ENCODE measurements at places on chromosomes 12 and 14.

GRCh38 chr12:115088328-115088994, 404.5 kb upstream of the TBX3 start:
- no peak for DNase-seq

DNA sequence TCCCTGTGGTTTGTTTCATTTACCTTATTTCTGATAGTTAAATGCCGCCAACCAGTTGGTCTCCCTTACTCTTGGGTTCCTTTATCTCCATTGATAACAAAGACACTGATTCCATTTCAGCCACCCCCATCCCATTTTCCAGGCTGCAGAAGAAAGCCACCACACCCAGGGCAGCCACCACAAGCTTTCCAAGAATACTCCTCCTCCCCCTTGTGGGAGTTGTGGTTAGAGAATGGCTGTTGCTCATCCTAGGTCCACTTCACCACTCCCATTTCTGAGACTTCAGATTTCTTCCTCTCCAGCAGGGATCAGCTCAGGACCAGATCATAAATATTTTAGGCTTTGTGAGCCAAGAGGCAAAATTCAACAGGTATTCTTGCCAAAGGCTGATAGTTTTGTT, 73.9 kb downstream of the ANO4 start:
- DNase-seq = no peak

GRCh38 chr14:104998801-104999200, 13.2 kb downstream of the CLBA1 start:
- DNase-seq = no peak

GRCh38 chr14:50762001-50762930, 68.7 kb downstream of the NIN start:
- no peak for DNase-seq

DNA sequence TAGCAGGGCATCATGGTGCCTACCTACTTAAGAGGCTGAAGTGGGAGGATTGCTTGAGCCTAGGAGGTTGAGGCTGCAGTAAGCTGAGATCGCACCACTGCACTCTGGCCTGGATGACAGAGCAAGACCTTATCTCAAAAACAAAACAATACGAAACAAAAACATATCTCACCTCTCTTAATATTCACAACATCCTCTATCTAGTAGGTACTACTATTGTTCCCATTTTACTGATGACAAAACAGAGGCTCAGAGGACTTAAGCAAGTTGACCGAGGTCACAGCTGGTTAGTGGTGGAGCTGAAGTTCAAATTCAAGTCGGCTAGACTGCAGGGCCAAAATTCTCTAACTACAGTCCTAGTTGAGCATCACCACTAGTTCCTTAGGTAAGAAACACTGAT, 172.3 kb upstream of the EEA1 start:
- DNase-seq = no peak

DNA sequence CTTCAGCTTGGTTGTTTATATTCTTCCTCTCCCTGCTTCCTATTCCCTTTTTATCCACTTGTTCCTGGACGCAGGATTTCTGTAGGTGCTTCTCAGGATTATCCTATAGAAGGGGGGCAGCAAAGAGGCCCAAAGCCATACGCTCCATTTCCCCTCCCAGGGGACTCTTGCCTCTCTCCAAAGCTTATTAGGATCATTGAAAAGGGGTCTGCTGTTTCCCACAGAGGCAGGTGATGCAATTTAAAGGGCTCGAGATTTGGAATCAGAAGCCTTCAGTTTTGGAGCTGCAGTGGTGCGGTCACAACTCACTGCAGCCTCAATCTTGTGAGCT, 31.5 kb upstream of the SYNDIG1L start:
- no peak for DNase-seq

- no peak for DNase-seq
Measured at GRCh38 chr14:38080696-38081095, 127.0 kb upstream of the SSTR1 start.

DNA sequence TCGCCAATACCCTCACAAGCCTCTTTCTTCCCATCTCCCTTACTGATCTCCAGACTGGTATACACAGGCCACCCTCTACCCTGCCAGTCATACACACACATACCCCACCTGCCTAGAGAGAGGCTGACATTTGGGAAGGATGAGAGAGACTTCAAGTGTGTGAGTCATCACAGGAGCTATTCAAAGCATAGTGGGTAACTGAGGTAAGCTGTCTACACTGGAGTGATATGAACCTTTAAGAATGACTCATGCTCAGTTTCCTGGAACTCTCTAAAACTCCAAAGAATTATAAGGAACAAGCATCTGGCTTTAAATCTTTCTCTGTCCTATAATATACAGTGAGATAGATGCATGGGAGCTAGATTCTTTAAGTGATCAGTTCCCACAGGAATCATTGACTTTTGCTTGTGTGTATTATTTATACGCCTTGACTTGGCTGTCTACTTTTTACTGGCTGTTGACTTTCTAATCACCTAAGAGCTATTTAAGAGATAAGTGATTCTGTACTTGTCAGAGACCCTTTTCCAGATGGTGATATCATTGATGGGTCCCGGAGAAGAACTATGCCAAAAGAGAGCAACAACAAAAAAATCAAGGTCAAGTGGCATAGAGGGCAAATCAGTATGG, 5.8 kb downstream of the IGF1 start:
- no peak for DNase-seq

DNA sequence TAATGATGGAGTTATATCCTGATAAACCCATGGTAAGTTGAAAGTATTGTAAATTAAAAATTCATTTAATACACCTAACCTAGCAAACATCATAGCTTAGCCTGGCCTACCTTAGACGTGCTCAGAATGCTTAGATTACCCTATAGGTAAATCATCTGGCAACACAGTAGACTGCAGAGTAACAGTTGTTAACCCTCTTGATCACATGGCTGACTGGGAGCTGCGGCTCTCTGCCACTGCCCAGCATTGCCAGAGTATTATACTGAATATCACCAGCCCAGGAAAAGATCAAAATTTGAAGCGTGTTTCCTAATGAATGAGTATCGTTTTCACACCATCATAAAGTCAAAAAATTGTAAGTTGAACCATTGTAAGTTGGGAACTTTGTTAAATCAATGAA, 17.8 kb upstream of the TMPRSS12 start:
- no peak for DNase-seq

DNA sequence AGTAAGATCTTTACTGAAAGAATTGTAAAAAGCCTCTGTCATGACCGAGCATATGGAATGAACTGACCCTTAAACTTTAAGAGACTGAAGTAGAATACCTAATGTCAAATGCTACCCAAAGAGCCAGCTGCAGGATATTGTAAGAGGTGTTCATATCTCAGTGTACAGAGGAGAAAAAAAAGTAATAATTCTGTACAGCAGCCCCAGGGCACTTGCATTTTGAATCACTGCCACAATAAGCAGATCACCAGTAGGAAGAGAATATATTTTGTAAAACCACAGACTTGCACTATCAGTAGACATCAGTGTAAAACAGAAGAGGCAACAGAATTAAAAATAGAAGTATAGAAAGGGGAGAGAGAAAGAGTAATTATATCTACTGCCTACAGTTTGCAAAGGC, 162.6 kb downstream of the PPFIA2 start:
- no peak for DNase-seq

DNA sequence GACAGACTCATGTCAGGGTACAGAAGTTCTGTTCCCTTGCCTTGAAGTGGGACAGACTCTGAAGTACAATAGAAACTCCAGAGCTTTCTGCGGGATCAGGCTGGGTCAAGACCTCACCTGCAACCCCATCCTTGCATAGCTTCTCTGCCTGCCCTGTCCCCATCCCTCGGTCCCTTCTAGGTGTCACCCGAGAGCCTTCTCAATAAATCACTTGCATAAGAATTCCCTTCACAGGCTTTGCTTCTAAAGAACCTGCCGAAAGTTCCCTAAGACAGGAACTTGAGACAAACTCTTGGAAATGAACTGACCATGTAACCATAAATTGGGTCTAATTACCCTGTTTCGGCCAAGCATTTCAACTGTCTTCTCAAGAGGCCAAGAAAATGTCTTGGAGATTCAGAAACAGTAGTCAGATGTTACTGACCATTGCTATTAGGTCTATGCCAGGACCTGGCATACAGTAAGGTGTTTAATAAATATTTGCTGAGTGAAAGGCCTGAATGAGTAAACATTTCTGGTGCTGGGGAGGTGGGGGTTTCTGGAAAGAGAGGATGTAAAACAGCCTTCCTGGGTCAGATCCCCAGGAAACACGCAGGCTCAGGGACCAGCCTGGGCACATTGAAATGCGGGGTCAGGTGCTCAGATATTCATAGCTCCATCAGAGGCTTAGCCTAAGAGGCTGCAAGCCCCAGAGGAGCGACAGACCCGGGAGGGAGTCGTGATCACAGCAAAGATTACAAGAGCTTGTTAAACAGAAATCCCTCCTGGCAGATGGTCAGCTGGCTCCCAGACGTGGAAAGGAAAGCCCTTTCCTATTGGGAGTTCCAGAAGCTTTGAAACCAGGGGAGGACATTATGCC, 226.2 kb upstream of the LHX5 start:
- no peak for DNase-seq

DNA sequence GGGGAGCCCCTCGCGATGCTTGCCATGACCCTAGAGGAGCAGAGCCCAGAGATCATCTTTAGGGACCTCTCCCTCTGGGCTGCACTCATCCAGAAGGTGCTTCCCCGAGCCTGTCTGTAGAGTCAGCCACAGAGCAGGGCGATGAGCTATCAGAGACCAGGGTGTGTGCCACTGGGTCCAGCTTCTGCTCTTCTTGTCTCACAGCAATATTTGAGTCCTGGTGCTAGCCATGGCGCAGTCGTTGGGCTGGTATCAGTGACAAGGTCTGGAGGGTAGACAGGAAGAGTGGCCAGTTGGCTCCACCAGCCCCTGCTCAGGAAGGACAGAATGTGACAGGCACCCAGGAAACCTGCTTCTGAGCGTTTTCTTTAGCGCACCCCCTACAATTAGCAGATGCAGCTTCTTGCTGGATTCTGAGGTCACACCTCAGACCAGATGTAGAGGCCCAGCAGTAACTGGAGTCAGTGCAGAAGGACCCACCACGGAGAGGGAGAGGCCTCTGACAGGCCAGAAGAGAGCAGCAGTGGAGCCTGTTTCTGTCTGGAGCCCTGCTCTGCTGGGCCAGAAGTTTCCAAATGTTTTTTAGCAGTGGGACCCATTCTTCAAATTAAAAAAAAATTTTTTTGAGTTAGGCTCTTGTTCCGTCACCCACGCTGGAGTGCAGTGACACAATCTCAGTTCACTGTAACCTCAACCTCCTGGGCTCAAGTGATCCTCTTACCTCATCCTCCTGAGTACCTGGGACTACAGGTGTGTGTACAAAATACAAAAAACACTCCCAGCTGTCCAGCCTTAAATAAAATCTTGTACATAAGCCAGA, 23.7 kb downstream of the ANKRD9 start:
- no peak for DNase-seq

GRCh38 chr12:121358073-121358472, 5.9 kb upstream of the ANAPC5 start:
- DNase-seq = no peak

- no peak for DNase-seq
Measured at GRCh38 chr14:102949062-102949800, 26.8 kb downstream of the AMN start.

DNA sequence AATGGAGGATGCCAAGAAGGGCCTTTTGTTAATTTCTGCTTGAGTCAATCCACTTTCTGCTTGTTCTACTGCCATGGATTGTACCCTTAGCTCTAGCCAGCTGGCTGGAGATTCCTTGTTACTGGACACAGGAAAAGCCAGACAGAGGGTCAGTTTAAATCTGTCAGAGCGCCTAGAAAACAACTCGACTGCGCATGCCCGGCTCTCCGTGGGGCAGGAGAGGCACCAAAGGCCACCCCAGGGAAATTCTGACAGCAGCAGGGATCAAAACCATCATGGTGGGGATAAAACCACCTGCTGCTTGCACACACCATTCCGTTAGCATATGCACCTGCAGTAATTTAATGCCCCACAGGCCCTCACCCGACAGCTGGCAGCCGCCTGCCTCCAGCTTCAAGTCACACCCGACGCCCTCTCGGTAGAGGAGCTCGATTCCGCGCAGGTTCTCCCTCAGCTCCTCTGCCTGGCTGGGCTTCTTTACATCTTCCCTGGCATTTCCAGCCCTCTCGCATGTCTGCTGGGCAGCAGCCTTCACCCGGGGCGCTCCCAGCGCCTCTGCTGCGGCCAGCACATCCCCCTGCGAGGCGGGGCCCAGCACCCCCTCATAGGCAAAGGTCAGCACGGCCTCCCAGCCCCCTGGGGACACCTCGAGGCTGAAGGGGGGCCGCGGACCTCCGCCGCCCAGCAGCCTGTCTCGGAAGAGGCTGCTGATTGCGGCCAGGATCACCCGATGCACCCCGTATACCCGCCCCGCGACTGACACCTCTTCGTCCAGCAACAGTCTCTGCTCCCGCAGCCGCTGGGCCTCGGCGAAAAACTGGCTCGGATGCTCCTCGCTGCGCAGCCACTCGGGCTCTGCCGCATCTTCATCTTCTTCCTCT, 1.0 kb downstream of the KLHL33 start:
- DNase-seq = peak; percentile 21

Measured in anterior cingulate cortex (tissue), 58 donors.